ENCODE measurements at places on chromosomes 5 and 9.

DNA sequence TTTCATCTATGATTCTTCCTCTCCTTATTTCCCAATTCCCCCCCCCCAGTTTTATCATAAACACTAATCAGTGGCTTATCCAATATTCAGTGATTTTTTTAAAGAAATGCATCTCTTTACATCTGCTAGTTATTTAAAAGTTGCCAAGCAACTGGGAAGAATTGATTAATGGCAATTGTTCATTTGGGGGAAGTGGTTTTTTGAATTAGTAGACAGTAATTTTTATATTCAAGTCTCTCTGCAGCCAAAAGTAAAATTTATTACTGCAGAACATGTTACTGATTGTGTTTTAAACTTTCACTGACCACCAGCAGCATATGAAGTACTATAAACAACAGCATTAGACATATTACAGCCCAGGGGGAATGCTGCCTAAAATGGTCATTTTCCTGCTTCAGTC is 308.8 kb upstream of the NREP start:
- no peak for DNase-seq

DNA sequence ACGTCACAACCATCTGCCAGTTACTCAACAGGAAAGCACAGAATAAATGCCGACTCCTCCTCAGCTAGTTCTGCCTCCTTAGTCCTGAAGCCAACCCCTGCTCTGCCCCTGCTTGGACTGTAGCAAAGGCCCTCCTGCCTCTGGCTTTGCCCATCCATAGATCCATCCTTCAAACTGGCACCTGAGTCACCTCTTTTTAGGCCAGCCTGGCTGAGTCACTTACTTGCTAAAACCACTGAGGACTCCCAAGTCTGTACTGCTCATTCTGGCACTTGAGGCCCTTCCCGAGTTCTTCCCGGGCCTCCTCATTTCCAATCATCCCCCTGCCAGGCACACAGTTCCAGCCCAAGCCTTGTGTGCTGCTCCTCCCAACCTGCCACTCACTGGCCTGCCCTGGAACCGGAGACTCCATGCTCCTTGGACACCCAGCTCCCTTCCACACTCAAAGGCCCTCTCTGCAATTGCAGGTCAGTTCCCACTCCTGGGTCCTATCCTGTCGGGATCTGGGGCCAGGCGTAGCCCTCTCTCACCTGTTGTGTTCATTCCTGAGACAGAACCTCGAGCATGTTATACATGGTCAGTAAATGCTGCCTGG is 220.1 kb downstream of the DAB2IP start:
- DNase-seq = no peak

DNA sequence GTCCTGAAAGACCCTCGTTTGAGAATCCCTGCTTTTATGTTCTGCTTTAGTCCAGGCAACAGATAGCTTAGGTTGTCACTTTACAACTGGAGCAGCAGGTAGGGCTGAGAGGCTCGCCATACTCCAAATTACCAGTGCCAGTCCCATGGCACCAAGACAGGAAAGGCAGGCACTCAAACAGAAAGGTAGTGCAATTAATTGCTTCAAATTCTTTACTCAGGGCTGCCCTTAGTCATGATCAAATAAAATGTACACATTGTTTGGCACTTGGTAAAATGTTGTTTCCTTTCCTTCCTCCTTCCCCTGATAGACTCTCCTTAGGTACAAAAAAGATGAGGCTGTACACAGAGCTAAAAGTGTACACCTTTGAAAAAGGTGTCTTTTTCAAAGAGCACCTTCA is 115.8 kb upstream of the CCDC152 start:
- no peak for DNase-seq

DNA sequence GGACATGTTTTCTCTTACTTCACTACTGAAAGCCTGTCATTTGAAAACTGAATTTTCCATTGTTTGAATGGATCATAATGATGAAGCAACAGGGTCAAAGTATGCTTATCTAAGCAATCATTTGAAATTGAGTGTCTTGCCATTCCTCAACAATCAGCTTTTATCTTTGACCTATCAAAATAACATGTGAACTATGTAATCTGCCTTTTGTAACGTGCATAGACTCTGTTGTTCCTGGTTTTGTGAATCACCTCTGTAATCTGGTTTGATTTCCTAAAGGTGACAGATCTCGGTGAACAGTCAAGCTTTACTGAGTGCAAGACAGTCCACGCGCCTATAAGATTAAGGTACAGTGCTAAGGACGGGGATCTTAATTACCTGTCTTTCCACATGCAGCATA is 3.3 kb downstream of the MEF2C start:
- DNase-seq = no peak

- DNase-seq = no peak
These were observed 51.3 kb downstream of the ARHGEF37 start for GRCh38 chr5:149632311-149633251.

GRCh38 chr5:38953426-38954012 is 107.7 kb downstream of the OSMR start:
- DNase-seq = no peak

DNA sequence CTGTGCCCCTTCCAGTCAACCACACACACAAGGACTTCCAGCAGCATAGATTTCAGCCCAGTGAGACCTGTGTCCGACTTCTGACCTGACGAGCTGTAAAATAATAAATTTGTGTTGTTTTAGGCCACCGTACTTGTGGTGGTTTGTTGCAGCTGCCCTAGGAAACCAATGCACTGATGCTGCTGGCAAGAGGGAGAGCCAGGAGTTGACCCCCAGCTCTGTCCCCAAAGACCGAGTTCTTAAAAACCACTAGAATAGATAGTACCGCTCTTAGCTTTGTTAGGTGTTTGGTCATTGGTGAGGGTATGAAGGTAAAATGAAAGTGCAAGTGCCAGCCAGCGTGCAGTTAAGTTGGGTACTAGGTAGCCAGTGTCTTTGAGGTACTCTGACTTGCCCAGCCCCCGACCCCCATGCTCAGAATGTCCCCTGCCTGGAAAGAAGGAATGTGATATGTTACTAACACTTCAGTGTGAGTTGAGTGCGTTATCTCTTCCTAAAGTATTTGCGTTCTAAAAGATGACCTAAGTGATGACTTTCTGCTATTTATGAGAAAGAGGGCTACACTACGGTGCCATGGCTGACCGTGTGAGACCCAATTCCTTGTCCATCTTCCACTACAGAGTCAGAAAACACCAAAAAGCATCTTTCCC is 185.6 kb downstream of the AOPEP start:
- no peak for DNase-seq

DNA sequence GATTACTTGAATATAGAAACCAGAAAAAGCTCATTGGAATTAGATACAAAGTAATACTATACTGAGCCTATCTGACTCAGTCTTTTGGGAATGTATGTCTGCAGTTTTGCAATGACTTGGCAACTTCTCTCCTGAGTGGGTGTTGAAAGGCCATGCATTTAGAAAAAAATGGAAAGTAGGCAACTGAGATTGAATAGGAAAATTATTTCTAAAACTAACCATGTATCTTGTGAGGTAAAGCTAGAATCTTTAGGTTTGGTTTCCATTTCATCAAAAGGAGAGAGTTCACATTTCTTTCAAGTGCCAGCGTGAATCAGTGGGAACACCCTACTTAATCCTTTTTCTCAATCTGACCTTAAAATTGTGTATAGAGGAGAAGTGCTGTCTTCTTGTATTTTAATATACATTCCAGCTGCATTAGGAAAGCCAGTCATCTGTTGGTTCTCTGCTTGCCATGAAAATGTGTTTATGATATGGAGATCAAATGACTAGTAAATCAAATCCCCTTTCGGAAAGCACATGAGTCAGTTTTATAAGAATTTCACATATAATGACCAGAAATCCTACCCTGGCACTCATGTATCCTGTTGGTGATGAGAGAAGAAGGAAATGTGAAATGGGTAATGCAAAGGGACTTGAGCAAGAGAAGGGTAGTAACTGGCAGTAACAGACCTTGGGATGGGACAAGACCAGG is 30.4 kb downstream of the NFX1 start:
- no peak for DNase-seq

- no peak for DNase-seq
These were observed 8.0 kb upstream of the REEP5 start for GRCh38 chr5:112930082-112930344.

DNA sequence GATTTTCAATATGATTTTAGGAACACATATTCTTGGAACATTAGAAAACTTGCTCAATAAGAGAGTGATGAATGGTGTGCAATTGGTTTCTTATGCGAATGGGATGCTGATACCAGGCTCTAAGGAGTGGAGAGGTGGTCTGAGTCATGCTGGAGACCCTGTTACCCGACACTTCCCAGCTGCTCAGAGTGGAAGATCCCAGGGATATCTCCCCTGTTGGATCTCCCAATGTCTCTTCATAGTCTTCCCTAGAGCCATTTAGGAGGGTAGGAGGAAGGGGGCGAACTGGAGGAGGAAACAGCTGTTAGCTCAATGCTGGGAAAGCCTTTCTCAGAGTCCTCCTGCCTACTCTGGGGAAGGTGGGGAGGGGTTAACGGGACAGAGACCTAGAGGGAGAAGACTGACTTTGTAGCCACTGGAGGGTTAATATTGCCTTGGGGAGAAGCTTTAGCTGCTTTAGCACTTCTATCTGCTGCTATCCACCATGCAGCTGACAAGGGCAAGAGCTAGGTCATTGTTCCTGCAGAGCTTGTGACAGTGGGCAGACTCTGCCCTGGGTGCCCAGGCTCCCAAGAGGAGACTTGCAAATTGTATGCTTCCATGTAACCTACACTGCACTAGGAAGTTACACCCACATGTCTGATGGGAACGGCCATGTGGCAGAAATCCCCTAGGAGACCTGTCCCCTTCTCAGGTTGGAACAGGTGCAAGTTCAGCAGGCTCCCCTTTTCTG is 301.0 kb downstream of the GADD45G start:
- DNase-seq = no peak

DNA sequence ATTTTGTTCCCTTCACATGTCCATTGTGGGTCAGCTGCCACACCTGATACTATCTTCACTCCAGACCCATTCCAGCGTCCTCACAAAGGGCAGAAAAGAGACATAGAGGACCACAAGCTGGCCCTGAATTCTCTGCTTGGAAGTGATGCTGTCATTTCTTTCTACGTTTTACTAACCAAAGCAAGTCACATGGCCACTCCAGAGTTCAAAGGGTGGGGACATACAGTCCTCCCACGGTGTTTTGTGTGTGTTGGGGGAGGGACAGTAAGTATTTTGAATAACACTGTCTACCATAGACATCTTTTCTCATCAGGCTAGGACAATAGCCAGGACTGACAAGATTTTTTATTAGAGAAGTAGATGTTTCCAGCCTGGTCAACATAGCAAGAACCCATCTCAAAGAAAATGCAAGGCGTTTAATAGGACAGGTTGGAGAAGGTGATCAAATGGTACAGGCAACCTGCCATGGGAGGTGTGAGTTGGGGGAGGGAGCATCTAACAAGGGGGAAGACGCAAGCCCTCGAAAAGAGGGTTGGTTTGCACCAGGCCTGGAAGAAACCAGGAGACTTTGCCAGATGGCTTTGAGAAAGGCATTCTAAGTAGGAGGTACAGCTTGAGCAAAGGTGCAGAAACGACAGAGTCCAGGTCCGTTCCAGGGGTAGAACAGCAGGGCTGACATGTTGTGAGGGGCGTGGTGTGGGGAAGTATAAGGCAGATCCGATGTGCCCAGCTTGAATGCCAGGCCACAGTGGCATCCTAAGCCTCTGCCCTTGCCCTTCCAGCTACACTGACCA is 11.3 kb upstream of the GLIPR2 start:
- DNase-seq = no peak

- DNase-seq = no peak
These were observed 6.6 kb upstream of the RNF20 start for GRCh38 chr9:101527066-101527465.

DNA sequence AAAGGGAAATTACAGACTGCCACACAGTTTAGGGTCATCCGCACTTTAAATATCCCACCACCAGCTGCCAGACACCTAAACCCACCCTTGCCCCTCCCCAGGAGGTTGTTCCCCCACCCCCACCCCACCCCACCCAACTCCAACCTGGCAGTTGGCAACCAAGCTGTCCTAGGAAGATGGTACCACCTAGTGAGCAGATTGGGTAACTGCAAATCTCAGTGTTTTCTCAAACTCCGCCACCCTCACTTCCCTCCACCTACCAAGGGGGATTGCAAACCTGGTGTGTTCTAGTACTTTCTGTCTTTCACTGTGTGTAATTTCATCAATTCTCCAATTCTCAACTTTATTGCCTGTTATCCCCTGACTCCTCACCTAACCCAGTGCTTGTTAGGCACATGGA is 323.8 kb upstream of the IRX2 start:
- no peak for DNase-seq

DNA sequence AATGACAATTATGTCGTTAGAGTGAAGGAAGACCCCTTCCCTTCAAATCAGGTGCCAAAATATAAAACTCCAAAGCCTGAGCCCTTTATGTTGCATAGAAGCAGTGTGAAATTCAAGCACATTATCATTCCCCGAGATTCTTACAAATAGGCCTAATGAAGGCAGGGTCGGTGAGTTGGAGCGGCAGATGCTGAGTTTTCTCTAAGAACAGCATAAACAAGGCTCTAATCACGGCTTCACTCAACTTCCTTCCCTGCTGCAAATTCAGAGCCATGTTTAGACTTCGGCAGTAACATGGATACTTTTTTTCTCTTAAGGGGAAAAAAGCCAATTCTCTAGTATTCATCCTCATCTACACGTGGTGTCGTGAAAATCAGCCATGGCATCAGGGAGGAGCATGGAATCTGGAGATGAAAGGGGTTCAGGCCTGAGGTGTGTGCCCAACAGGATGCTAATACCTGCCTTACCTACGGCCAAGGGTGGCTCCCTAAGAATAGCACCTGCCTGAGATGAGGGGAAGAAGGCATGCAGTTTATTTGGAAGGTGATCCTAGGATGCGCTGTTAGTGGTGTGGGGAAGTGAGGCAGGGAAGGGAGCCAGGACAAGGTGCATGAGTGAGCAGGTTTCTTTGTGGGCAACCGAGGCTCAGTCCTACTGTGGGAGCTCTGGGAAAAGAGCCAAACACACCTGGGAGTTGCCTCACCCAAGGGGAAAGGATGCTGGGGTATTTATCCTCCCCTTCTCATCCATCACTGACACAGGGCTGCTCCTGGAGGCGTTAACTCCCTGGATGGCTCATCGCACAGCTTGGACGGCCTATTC is 146.8 kb upstream of the TBC1D2 start:
- no peak for DNase-seq

DNA sequence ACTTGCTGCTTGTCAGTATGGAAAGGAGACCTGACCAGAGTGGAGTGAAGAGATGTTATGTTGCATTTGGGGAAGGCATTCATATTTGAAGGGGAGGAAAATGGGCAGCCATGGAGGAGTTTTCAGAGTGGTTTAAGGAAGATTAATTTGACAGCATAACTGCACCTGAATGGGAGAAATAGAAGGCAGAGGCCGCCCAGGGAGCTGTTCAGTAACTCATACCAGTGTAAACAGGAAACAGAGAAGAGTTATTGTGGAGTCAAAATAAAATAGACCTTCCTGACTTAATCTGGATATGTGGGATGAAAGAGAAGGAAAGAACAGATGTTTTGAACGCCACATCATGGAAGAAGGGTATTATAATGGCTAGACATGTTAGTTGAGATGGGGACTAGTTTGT is 13.4 kb downstream of the SLC44A1 start:
- DNase-seq = no peak

Data from NCI-H1092 (cell line).